Pulmonary artery endothelial cell (primary cell): ENCODE measurements at places on chromosomes 11 and 22. TPM values are rescaled to one million over a fixed set of nuclear protein-coding genes. Genes with fewer than 3 reads are reported as not detected.

- DNase-seq: no peak
Measured at GRCh38 chr22:45754822-45755221, 83.2 kb downstream of the ATXN10 start.

- DNase-seq: no peak
Measured at GRCh38 chr22:49996518-49997250, 15.9 kb downstream of the IL17REL start.

DNA sequence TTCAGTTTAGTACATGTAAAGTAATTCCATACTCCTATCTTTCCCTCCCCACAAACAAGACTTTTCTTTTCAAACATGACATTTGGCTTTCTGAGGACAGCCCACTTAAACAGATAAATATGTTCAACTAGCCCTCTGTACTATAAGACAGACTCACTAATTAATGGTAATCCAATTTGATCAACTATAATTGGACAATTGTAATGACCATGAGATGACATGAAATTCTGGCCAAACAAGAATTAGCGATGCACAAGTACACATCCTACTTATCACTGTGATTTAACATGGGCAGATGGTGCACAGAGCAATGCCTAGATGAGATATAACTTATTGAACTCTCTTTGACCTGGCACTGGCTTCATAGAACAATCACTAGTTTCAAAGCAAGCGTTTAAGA, 1033.7 kb upstream of the CCDC90B start:
- no peak for DNase-seq

DNA sequence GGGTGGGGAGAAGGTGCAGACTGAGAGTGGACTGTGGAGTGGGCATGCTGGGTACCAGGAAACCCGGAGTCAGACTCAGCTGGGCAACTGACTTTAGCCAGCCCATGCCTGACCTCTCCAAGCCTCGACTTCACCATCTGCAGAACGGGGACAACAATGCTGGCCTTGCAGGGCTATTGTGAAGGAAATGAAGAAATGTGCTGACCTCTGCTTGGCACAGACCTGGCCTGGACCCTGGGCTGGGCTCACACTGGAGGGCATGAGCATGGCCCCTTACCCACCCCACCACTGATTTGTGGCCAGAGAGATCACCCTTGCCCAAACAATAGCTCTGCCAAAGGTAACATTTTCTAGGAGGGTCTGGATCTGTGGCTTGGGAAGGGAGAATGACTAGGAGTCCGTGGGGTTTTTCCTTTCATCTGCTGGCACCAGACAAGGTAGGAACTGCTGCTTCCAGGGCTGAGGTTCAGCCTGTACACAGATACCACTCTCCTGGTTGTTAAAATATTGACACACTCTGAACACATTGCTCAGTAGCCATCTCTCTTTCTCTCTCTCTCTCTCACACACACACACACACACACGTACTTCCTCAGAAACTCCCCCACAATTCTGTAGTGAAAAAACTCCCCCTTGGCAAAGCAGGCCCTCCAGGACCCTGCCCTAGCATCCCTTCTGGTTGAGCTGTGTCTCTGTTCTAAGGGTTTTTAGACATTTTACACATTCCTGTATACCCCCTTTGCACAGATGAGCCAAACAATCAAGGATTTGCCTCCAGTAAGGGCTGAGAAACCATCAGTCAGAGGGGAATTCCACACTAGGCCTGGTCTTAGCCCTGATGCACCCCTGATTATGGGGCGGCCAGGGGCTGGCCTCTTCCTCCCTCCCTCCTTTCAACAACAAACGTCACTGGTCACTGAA, 1.0 kb downstream of the MOGAT2 start:
- DNase-seq: no peak

GRCh38 chr11:115626414-115626813, 122.2 kb upstream of the CADM1 start:
- DNase-seq: no peak

The SPI1 gene
- not detected in 2 replicates for total RNA-seq

The HBE1 gene
- total RNA-seq: not detected in 2 replicates

The ATG16L2 gene
- total RNA-seq: 6.9 and 8.9 TPM in 2 replicates
